ENCODE measurements at places on chromosomes 4 and X.

DNA sequence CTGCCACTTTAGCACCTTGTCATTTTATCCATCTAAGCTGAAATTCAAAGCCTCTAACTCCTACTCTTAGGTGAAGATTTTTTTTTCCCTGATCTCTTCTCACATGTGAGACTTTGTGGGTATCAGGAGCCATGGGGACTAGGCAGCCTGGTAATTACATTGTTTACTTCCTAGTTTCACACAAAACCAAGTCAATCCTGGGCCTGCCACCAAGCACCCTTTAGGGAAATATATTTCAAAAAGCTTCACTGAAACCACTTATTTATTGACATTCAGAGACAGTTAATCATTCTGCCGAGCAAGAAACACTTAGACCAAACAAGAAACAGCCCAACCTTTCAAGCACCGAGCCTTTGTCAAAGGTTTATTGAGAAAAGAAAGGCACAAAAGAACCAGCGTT, 200.0 kb downstream of the RELL1 start:
- DNase-seq, result no peak

- peak; percentile 41 for DNase-seq
Observed at GRCh38 chr4:186190581-186191199, 677 bp upstream of the CYP4V2 start.

DNA sequence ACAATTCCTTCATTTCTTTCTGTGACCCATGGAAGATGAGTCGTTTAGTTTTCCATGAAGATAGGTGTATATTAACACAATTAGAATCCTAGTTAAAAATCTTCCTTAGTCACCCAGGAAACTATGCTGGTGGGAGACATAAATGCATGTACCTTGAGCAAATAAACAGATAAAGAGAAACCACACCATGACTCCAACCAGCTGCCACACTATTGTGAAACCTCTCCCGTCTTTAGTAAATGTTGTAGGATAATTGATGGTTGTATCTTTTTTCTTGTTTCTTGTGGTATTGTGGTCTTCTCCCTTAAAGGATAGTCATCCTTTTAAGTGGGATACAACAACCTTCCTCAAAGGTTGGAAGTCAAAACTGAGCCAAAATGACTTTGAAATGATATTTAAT, 103.8 kb upstream of the LEF1 start:
- no peak for DNase-seq

GRCh38 chr4:19259920-19260319, 991.8 kb upstream of the SLIT2 start:
- DNase-seq, result no peak

- DNase-seq, result no peak
Observed at GRCh38 chr4:3312362-3312761, 19.5 kb downstream of the RGS12 start.

DNA sequence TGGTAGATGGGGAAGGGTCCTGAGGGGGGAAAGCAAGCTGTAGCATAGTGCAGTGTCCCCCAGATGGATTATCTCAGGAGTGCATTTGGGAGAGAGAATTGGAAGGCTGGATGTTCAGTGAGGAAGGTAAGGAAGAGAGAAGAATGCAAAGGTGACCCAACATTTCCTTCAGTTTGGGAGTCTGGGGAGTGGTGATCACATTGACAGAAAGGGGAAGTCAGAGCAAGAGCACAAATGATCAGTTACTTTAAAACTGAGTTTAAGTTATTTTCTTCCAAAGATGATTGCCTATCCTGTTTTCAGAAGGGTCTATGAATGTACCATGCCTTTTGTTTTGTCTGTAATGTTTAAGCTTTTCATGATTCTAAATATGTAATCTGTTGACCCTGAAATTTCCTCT, 47.6 kb downstream of the ARHGAP10 start:
- no peak for DNase-seq

DNA sequence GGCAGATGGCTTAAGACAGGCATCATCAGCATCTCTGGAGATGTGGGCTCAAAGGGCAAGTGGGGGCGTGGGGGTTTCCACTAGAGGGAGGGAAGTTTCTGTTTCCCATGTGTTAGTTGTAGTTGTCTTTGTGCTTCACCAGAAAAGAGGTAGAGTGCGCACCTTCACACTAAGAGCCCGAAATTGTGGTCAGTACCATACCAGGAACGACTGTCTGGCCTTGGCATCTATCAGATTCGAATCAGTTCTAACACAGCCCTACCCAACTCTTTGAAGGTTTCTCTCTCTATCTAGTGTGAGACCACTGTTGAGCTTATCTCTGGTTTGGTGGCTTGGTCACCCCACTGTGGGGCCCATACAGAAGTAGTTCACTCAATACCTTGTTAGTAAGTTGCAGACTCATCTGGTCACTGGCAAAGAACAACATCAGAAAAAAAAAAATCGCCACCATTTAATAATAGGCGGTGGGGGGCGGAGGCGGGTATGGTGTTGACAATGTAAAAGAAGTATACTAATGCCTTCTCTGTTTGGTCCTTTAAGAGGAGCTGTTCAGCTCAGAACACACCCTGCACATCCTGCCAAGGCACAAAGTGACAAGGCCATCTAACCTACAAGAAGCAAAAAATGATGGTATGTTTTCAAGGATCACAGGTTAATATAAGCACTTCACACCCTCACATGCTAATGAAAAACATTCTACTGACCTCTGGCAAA, 71.1 kb downstream of the NYX start:
- DNase-seq, result no peak

DNA sequence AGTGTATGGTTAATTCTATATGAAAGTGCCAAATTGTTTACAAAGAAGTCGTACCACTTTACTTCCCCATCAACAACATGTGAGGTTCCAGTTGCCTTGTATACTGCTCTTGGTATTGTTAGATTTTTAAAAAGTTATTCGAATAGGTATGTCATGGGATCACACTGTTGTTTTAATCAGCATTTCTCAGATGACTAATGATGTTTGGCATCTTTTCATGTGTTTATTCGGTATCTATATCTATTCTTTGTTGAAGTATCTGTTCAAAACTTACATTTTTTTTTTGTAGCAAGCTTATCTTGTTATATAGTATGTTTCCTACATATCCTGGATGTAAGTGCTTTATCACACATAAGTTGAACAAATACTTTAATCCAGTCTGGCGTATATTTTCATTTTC, 99.4 kb upstream of the MAB21L2 start:
- no peak for DNase-seq

DNA sequence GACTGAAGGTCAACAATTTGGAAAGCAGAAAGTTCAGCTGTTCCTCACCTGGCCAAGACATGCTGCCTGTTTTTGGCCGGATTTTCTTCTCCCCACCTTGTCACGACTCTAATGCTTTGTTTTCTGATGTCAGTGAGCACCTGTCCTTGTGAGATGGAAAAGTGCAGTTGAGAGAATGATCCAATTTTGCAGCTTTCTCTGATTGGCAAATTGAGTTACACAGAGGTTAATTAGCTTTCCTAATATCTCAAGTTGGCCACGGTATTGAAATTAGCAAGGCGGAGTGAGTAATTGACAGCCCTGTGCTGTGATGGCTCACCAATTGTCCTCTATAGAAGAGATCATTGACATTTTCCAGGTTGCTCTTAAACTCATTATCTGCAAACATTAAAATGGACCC, 126.8 kb upstream of the VCX3A start:
- no peak for DNase-seq

GRCh38 chrX:49060914-49061313, 2.1 kb downstream of the CCDC120 start:
- no peak for DNase-seq

- no peak for DNase-seq
Observed at GRCh38 chrX:124829930-124830329, 483.6 kb downstream of the SH2D1A start.

DNA sequence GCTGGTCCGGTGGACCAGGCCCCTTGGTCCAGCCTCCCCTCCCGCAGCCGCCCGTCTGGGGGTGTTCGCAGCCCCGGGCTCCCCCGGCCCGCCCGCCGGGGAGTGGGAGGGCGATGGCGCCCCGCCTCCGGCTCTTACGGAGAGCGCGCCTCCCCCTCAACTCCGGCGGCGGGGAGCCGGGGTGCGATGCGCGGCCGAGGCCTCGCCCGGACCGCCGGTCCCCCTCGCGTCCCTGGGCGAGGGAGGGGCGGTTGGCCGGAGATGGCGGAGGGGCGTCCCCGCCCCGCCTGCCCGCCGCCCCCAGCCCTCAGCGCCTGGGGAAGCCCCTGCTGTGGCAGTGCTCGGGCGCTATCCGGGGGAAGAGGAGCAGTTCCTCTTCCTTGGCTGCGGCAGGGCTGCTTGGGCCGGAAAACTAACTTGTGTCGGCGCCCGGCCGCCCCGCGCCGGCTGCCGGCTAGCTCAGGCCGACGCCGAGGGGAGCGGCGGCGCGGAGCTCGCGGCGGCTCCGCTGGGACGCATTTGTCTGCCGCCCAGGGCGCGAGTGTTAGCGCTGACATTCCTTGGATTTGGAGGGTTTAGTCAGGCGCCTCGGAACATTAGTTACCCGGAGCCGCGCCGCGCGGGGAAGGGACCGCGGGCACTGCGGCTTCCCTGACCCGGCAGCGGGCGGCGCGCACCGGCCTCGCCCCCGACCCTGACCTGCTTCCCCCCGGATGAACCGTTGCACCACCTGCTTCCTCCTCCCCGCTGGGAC, 994 bp downstream of the GALNT7 start:
- DNase-seq, result peak; percentile 48

GRCh38 chrX:7261672-7262332, 113.8 kb upstream of the PUDP start:
- DNase-seq, result no peak

GRCh38 chr4:152243206-152243605, 292.7 kb downstream of the FBXW7 start:
- no peak for DNase-seq

GRCh38 chrX:139194571-139195280, 335.8 kb upstream of the F9 start:
- DNase-seq, result no peak

GRCh38 chrX:14194711-14195110, 165.0 kb upstream of the GEMIN8 start:
- DNase-seq, result no peak

DNA sequence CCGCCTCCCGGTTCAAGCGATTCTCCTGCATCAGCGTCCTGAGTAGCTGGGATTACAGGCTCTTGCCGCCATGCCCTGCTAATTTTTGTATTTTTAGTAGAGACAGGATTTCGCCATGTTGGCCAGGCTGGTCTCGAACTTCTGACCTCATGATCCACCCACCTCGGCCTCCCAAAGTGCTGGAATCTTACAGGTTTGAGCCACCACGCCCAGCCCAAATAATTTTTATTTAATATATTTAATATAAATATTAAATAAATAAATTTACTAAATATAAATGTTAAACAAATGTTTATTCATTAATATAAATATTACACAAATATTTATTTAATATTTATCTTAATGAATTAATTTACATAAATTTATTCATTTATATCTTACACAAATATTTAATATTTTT, 120.2 kb downstream of the SHOX start:
- DNase-seq, result no peak

GRCh38 chrX:9204560-9204959, 170.6 kb upstream of the FAM9B start:
- no peak for DNase-seq

- no peak for DNase-seq
Observed at GRCh38 chrX:105475801-105476200, 255.3 kb upstream of the TEX13A start.

DNA sequence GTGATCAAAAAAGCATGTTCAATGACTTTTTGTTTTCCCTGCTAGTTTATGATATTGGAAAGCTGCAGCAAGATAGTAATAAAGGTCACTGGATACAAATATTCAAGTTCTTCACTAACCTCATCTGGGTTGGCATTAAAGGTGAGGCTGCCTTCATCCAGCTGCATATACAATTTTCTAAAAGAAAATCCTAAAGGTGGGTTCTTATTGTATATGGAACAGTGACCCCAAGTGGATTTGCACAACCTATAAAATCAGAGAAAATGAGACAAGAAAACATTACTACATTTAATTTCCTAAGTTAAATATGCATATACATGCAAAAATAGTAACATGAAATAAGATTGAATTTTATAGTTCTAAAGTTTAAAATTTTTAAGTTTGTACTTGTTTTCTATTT, 23.9 kb downstream of the FBXO8 start:
- DNase-seq, result no peak

GRCh38 chrX:48487362-48487798, 11.4 kb downstream of the FTSJ1 start:
- no peak for DNase-seq

Measured in CD4-positive, alpha-beta T cell treated with Interleukin-15 for 4 hours (primary cell).